T1000 (cell line): ENCODE measurements at places on chromosomes 1 and 21.
A peak's percentile ranks its signal among the peaks of the same experiment; 100 is the strongest.

DNA sequence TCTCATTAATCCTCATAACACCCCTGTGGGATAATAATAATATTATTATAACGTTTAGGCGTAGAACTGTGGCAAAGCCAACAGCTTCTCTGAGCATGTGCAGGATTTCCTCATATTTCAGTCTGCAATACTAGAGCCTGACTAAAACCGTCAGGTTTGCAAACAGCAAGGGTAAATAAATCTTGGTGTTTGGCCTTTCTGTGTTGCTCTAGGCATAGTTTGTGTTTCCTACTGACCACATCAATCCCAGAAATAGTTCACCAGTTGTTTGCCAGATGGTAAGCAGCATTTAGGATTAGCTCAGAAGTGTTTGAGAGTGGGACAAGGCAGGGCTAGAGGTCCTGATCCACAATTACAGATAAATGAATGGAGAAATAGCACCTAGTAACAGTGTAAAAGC is 2.8 kb upstream of the KCNA3 start:
- no peak for DNase-seq

DNA sequence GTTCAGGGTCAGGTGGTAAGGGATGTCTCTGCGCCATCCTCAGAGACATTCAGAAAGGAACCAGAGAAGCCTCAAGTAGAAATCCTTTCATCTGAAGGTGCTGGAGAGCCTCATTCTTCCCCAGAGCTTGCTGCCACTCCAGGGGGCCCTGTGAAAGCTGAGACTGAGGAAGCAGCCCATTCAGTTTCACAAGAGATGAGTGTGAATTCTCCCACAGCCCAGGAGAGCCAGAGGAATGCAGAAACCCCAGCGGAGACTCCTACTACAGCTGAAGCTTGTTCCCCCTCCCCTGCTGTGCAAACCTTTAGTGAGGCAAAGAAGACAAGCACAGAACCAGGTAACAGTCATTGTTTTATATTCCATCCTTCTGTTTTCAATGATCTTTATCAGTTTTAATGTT is 38.7 kb downstream of the ZBTB40 start:
- no peak for DNase-seq

- DNase-seq = no peak
These were observed 30.0 kb downstream of the KCND3 start for GRCh38 chr1:111959436-111959835.

- no peak for DNase-seq
These were observed 65.1 kb downstream of the DISC1 start for GRCh38 chr1:231691618-231692259.

GRCh38 chr1:150579945-150580642 is 684 bp upstream of the MCL1 start:
- DNase-seq = no peak

DNA sequence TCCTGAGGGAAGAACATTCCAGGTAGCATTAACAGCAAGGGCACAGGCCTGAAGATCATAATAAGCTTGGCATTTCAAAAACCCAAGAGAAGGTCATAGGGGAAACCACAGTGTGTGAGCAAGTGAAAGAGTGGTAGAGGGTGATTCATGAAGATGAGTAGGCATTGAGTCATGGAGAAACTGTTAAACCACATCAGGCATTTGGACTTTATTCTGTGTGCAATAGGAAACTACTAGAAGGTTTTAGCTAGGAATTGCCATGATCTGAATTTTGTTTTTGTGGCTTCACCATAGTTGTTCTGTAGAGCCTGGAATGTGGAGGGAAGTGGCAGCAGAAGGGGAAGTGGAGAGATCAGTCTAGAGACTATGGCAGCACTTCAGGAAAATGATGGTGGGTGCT is 359.0 kb upstream of the PTBP2 start:
- DNase-seq = peak; percentile 56
